ENCODE measurements at places on chromosomes 1 and 21.

- DNase-seq, result no peak
Observed at GRCh38 chr1:55694310-55694801, 479.2 kb upstream of the USP24 start.

- no peak for DNase-seq
Observed at GRCh38 chr1:197843401-197843800, 59.0 kb upstream of the C1orf53 start.

DNA sequence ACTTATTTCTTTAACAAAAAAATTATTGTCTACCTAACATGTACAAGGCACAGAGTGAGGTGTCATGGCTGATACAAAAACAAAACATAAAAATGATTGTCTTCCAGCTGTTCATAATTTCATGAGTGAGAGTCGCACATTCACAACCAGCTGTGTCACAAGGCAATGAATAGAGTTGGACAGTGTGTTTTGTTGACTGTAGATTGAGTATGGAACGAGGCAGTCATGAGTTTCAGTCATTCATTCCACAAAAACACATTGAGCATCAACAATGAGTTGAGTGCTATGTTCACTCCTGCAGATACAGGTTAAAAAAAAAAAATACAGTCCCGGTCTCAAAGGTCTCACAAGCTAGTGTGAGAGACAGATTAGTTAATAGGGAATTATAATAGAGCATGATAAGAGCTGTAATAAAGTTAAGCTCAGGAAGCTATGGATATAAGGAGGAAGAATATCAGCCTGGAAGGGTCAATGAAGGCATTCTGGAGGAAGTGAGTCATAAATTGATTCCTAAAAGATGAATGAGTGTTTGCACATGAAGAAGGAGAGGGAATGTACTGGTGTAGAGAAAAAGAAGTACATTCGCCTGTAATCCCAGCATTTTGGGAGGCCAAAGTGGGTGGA lies 47.8 kb upstream of the ARHGAP29 start:
- no peak for DNase-seq

DNA sequence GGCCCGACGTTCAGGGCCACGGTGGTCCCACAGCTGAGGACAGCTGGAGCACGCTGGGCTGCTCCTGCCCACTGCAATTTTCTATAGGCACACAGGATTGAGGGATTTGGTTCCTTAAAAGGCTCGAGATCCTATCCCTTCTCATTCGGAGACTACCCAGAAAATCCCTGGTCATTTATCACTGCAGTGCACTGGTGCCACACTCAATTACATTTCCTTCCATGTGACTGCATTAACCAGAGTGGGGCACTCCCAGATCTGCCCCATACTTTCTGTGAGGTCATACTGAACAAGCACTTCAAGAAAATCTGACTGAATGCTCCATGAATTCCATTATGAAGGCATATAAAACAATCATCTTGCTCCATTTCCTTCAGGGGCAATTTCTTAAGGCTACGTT lies 49.8 kb upstream of the KCNE1 start:
- no peak for DNase-seq

- DNase-seq, result no peak
Observed at GRCh38 chr21:37208056-37208721, 58.9 kb downstream of the VPS26C start.

DNA sequence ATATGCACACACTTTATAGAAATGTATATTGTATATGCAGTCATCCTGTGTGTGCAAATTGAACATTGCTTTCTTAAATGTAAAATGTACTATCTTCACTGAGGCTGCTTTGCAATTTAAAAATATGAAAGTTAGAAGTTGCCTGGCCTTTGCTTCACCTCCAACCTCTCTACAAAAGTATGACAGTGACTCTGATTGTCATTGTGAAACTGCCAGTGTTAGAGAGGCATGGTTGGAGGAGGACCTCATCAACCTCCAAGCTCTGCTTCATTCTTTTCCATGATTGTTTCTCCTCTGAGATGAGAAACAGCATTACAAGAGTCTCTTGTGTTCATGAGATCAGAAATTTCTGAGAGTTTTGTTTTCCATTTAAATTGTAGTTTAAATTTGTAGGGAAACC lies 185.5 kb downstream of the ZC3H11B start:
- DNase-seq, result no peak

DNA sequence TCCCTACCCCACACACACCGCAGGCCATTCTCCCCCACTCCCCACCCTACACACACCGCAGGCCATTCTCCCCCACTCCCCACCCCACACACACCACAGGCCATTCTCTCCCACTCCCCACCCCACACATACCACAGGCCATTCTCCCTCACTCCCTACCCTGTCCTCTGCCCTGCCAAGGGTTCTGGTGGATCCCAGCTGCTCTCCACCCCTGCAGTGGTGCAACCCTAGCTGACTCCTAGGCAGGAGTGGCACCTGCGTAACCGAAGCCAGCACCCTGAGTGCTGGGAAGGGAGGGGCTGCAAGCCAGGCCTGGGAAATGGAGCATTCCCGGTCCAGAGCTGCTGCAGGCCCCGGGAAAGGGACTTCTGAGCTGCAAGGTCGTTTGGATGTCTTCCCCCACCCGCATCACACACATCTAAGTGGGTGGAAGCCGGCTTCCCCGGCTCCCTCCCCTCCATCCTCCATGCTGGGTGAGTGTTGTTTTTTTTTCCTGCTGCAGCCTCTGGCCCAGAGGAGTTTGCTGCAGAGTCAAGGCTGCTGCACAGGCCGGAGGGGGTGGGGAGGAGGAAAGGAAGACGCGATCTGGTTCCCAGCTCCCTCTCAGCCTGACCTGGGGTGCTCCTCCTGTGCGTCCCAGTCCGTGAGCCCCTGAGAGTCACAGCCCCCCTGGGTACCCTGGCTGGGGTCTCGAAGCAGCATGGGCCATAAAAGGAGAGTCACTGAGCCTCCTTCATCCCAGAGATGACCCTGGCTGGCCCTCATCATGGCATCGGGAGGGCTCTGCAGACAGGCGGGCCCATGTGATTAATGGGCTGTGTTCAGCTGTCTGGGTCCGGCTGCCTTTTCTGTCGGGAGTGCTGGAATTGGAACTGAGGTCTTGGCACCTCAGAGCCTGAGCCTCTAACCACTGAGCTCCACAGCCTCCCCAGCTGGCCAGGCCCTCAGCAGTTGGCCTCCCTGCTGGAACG lies 16.1 kb downstream of the H6PD start:
- no peak for DNase-seq

- DNase-seq, result no peak
Observed at GRCh38 chr1:207763091-207763490, 11.2 kb downstream of the CD46 start.

DNA sequence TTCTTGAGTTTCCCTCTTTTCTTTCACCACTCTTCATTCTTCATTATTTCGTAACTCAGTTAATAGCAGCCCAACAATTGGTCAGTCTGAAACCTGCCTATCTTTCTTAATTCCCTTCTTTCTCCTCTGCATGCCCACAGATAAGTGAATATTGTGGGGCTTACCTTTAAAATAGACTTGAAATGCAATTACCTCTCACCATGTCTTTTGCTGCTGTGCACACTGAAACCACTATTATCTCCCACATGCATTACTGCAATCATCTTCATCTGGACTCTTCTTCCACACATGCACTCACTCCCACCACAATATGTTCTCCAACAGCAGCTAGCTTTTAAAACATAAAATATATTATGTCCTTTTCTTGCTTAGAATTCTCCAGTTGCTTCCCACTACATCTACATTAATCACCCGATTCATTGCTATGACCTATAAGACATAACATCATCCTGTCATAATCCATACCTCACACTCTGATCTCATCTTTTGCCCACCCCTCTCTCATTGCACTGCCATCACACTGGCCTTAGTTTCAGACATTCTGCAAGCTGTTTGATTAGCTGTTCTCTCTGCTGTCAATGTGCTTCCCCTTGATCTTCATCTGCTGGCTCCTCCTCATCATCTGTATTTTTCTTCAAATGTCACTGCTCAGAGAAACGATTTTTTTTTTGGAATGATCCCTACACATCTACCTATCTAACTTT lies 304.8 kb downstream of the PTPRC start:
- DNase-seq, result no peak

DNA sequence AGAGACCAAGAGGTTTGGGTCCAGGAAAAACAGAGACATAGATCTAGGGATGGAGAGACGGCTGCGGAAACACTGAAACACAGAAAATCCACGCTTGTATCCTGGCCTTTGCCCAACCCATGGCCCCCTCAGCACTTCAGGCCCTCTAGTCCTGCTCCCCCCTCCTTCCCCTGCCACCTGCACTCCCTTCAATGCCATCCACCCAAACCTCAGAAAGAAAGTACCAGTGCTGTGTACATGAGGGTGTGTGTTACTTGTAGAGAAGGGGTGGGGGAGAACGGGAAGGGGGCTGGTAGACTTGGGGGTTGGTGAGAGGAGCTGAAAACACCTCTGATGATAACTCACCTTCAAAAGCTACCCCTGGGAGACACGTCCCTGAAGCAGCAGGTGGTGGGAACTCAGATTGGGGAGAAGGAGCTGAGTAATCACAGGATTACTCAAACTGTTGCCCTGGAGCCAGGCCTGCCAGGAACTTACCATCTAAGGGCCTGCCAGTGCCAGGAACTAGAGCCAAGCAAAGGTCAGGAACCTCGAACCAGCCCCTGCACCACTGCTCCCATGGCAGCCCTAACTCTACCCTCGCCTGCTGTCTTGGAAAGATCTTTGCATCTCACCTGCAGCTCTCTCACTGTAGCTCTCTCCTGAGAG lies 11.5 kb downstream of the RORC start:
- no peak for DNase-seq

DNA sequence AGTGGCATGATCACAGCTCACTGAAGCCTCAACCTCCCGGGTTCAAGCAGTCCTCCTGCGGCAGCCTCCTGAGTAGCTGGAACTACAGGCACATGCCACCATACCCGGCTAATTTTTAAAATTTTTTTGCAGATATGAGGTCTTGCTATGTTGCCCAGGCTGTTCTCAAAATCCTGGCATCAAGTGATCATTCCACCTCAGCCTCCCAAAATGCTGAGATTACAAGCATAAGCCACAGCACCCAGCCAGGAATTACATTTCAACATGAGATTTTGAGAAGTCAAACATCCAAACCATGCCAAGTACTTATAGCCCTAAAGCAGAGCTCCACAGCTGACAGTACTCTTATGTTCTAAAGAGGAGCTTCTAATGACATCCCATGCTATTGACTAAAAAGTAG lies 200.1 kb downstream of the FCRL5 start:
- no peak for DNase-seq

DNA sequence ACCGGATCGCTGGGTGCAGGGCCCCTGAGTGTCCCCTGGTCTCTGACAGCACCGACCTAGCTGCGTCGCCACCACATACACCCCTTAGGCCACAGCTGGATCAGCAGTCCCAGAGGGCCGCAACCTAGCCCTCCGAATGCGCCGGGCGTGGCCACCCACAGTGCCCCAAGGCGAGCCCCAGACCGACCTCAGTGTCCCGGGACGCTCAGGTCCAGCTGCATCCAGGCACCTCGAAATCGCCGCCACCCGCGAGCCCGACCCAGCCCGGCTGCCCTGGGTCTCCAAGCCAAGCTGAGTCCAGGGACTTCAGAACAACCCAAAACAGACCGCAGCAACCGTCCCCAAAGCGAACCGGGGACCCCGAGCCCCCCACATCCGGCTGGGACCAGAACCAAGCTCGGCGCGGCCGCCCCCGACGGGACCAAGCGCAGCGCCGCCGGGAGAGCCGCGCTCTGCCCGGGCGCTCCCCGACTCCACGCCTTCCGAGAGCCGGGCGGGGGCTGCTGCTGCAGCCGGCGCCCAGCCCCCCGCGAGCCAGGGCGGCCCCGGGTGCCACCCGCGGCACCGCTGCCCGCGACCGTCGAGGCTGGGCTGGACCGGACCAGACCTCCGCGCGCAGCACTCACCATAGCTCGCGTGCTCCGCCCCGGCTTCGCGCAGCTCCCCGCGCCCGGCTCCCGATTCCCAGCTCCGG lies 54.6 kb upstream of the ECE1 start:
- DNase-seq, result no peak

GRCh38 chr1:27726173-27727044 lies 648 bp downstream of the FAM76A start:
- DNase-seq, result no peak

DNA sequence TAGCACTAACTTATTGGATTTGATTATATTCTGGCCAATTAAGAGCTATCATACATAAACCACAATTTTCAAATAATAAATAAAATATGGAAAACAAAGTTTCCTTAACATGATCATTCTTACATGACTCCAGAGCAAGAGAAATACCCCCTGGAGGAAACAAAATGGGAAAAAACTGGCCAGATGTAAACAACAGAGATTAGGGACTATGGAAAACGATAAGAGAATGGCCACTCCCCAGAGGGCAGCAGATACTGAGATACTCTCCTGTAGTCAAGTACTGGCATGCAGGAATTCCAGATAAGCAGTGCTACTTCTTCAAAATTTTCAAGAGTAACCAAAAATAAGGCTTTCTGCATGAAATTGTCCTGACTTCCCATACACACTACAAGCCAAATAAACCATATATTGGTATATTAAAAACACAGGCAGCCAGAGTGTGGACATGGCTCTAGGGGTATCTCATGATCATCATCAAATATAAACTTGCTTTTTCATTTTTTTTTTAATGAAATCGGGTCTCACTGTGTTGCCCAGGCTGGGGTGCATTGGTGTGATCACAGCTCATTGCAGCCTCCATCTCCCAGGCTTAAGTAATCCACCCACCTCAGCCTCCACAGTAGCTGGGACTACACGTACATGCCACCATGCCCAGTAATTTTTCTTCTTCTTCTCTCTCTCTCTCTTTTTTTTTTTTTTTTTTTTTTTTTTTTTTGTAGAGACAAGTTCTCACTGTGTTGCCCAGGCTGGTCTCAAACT lies 118.5 kb downstream of the EIF4G3 start:
- no peak for DNase-seq

DNA sequence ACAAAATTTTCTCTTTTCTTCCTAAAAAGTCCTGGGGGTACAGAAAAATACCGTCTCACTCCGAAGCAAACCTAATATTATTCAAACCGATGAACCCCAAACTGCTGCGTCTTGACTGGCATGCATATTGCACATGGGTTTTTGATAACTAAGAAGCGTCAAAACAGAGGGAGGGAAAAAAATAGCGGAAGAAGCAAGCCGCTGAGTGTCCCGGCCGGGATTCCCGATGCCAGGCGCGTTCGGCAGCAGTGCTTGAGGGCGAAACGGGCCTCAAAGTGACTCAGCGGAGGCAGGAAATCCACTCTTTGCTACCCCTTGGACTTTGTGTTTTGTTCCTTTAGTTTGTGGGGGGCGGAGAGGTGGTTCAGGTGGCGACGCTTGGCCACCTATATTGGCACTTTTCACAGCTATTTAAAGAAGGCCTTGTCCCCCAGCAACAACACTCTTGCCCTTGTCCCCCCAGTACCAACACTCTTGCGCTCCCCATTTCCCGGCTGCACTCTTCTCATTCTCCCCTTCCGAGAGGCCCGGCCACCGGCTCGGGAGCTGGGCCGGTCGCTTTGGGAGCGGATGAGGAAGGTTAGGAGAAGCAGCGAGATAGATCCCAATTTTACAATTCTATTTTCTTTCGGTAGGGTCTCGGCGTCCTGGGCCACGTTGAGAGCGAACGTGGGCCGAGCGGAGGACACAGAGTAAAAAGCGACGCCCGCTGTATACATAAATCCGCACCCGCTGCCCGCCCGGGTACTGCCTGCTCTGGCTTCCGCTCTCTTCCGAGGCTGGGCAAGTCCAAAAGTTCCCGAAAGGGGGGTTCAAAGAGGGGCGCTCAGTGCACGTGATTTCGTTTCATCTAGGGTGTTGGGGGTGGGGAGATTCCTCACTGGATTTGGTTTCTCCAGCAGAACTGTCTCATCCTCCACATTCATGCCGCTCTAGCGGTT lies 2.5 kb downstream of the LMX1A start:
- DNase-seq, result no peak

- DNase-seq, result no peak
Observed at GRCh38 chr1:213519098-213519497, 468.1 kb downstream of the RPS6KC1 start.
